Stimulated activated CD4-positive, alpha-beta T cell treated with anti-CD3 and anti-CD28 coated beads, TNF-alpha, amount 100 ng/mL, for 4 hours (primary cell): ENCODE measurements at places on chromosomes 7 and 10.

DNA sequence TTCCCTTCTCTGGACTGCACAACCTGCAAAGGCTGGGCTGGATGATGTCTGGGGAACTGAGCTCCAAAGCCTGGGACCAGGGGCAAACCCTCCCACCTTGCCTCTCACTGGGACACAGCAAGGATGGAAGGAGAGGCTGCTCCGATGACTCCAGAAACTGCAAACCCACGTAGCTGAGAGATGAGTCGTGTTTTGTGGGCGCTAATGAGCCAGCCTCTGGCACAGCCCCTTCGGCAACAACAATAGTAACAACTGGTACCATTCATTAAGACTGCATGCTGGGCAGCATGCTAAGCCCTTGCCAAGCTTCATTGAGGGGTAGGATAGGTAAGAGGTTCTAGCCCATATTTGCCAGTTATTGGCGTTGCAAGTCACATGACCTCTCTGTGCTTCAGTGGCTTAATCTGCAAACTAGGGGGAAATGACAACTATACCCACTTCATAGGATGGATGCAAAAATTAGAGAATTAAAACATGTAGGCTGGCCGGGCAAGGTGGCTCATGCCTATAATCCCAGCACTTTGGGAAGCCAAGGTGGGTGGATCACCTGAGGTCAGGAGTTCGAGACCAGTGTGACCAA lies 145.9 kb downstream of the SH3PXD2A start:
- DNase-seq = no peak

DNA sequence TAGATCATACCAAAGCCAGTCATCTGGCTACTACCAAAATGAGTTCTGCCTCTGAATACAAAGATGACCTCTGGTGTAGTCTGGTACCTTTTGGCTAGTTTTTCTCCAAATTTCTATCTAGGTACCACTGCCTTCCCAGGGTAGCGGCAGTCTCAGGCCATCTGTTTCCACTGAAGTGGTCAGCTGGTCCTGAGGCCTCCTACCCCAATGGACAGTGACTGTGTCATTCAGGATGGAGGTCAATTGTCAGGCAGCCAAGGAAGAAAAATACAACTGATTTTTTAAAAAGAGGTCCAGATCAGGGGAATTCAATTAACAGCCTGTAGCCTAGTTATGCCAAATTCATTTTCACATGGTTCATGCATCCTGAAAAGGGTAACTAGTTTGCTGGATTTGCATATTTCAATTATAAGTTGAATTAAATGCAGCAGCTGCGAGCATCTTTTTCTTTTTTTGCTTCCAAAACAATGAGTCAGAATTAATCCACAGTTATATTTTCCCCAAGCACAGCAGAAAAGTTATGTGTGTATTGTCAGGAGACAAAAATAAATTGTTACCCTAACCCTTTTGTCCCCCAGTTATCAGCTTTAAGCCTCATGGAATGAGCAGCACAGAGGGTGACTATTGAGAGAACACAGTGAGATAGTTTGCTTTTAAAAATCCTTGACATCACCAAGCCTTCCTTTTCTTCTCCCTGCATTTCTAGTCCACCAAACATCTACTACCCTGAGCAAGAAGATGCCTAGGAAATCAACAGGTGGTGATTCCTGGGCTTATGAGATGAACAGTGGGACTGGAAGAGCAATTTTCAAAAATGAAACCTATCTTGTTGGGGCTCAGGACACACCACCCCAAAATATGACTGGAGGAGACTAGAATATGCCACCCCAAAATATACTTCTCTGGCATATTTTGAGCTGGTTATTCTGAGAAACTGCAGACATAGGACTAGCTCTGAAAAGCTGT lies 27.7 kb downstream of the BCCIP start:
- DNase-seq = no peak

DNA sequence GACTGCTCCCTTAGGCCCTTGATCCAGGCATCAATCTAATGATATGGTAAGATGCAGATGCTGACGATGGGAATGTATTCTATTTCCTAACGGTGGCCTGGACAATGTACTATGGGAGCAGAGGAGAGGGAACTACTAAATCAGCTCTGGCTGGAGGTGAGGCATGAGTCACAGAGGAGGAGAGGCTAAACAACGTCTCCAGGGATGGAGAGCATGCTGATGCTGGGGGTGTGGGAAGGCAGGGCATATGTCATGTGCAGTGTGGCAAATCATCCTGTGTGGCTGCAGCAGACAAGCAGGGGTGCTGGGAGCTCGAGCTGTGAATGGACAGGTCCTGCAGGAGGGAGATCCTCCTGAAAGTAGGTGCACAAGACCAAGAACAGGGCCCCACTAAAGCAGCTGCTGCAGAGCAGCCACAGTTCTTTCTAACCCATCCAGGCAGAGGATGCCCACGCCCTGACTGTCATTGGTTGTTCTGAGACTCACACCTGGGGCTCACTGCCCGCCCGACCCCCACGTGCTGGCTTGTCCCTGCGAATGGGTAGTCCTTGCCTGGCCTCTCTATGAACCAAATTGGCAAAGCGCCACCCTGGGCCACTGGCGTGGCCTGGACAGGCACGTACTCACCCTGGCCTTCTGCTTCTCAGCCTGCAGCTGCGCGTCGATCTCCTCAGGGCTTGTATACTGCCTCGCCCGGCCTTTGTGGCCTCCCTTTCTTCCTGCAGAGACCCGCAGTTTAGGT lies 4.0 kb downstream of the PDAP1 start:
- DNase-seq = no peak

GRCh38 chr10:103767756-103768155 lies 87.6 kb downstream of the SH3PXD2A start:
- no peak for DNase-seq

GRCh38 chr7:155851892-155852291 lies 39.6 kb upstream of the SHH start:
- DNase-seq = no peak

GRCh38 chr7:17239046-17239445 lies 59.4 kb upstream of the AHR start:
- DNase-seq = no peak

GRCh38 chr7:70673778-70674570 lies 458.0 kb upstream of the GALNT17 start:
- DNase-seq = no peak

- DNase-seq = no peak
These were observed 20.9 kb upstream of the CYP51A1 start for GRCh38 chr7:92155108-92155739.

GRCh38 chr7:124388751-124389150 lies 355.9 kb upstream of the TMEM229A start:
- DNase-seq = no peak

DNA sequence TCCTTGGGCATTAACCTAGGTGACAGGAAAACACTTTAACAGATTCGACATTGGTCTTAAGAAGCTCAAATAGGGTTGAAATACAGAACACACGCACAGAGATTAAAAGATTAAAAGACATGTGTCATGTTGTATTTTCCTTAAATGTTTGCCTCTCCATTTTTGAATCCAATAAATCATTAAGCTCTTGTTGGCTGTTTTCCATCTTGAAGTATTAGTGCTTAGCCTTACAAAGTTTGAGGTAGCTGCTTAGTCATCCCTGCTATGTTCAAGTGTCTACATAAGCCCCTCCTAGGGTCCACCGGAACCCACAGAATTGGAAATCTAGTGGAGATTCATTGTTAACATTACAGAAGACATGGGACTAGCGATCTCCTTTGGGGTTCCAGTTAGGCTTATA lies 12.7 kb upstream of the GJD4 start:
- DNase-seq = no peak

DNA sequence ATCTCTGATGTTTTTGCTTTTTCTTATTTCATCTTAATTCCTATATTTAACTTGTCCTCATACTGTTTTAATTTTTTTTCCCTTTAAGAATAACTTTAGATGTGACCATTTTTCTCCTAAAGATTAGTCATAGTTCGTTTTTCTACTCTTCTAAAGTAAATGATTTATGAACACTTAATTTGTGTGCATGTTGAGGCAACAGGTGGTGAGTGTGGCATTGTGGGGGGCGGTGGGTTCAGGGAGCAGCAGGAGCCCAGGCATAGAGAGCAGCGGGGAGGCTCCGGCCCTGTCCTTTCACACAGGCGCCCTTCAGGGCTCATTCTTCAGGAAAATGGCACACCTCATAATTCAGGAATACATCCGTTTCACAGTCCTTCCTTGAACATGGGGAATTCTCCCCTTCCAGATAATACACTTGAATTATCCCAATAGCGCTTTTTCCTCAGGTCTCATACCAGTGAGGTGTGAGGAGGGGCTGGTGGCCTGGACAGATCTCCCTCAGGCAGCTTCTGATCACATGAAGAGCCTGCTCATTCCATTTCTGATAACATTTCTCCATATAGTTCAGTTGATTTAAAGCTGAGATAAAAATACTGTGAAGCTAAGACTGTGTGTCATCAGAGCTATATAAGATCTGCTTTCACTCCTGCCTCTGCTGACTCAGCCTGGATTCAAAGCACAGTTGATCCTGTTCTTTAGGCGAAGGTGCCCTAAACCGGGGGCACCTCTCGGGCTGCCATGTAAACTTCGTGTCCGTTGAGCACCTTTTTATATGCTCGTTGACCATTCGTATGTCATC lies 40.2 kb downstream of the CUL1 start:
- DNase-seq = no peak

DNA sequence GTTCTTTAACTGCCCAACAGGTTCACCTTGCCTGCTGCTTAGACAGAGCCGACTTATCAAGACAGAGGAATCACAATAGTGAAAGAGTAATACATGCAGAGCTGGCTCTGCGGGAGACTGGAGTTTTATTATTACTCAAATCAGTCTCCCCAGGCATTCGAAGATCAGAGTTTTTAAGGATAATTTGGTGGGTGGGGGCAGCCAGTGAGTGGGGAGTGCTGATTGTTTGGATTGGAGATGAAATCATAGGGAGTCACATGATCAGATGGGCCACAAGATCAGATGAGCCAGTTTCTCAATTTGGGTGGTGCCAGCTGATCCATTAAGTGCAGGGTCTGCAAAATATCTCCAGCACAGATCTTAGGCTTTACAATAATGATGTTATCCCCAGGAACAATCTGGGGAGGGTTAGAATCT lies 131.3 kb downstream of the AKR1D1 start:
- no peak for DNase-seq

GRCh38 chr10:114877301-114877644 lies 55.7 kb downstream of the FHIP2A start:
- no peak for DNase-seq

- peak; percentile 41 for DNase-seq
These were observed 5.0 kb upstream of the RBM17 start for GRCh38 chr10:6083523-6084475.

GRCh38 chr7:127347567-127348246 lies 44.8 kb downstream of the ZNF800 start:
- DNase-seq = peak; percentile 59

DNA sequence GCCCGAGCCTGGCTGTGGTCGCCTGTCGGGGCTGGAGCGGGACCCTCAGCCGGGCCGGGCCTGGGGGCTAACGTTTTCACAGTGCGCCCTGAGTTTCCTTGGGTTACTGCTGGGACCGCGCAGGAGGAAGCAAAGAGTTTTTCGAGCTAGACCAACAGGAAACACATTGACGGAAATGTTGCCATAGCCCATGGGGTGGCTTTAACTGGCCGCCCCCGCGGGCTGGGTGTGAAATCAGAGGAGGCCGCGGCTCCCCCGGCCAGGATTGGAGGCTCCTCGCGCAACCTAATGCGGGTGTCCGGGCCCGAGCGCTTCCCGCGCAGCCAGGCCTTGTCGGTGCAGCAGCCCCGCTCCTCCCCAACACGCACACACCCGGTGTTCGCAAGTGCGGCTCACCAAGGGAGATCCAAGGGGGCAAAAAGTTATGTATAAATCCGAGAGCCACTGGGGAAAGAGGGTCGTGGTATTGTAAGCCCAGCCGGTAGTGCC lies 1.9 kb downstream of the HHEX start:
- no peak for DNase-seq

DNA sequence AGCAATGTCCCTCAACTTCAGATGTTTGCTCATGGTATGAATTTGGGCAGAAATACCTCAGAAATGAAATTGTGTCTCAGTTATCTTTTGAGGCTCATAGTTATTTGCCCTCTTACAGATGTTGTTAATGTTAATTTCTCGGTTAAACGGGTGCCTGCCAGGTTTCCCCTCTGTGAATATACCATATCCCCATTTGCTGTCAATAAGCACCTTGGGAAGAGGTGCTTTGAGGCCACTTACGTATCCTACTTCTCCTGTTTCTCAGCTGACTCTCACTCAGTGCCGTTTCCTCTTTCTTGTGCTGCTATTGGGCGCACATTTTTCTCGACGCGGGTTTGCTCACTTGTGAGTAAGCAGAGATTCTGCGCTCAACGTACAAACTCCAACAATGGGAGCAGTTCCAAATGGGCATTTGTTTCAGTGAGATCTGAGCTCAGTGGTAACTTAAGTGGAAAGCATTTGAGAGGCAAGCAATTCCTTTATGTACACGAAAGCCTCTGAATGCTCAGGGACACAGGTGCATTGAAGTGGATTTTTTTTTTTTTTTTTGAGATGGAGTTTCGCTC lies 34.8 kb upstream of the JAKMIP3 start:
- no peak for DNase-seq

DNA sequence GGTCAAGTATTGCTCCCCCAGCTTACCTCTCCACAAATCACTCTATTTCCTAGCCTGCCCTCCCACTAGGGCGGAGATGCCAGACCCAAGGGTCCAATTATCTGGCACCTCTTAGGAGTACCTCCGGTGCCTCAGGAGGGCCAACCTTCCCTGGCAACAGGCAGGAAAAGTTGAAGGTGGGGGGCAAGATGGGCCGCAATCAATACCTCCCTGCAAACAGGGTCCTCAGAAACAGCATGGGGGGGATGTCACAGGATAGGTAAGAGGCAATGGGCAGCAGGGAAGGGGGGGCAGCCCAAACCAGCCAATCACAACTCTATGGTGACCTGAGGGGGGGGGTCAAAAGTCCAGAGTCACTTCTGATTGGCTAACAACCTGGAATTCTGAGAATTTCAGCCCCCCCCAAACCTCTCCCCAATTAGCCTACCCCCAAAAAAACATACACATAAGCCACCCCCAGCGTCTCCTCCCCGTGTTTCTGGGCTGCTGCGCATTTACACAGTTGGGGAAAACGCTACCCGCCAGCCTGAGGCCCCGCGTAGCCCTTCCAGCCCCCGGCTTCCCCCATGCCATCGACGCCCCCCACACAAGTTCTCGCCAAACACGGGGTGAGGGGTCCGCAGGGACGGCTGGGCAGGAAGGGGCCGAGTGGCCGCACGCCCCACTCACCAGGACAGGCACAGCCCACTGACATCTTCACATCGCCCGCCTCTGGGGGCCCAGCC lies 589 bp downstream of the LDB1 start:
- no peak for DNase-seq
